AG04449 (cell line): ENCODE measurements at places on chromosomes 2 and 18.

DNA sequence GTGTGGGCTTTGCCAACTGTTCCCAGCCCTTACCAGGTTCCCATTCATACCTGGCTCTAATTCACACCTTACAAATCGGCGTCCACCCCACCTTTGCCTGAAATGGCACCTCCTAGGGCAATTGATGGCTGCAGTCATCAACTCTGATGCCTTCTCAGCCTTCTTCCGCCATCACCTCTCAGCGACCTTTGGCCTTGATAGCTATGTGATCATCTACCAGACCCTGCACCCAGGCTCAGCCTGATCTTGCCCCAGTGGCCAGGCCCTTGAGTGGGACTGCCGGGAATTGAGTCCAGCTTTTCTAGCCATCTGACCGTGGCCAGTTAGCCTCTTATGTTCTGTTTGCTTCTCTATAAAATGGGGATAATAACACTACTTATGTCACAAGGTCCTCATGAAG, 32.5 kb downstream of the PSD4 start:
- DNase-seq: no peak

DNA sequence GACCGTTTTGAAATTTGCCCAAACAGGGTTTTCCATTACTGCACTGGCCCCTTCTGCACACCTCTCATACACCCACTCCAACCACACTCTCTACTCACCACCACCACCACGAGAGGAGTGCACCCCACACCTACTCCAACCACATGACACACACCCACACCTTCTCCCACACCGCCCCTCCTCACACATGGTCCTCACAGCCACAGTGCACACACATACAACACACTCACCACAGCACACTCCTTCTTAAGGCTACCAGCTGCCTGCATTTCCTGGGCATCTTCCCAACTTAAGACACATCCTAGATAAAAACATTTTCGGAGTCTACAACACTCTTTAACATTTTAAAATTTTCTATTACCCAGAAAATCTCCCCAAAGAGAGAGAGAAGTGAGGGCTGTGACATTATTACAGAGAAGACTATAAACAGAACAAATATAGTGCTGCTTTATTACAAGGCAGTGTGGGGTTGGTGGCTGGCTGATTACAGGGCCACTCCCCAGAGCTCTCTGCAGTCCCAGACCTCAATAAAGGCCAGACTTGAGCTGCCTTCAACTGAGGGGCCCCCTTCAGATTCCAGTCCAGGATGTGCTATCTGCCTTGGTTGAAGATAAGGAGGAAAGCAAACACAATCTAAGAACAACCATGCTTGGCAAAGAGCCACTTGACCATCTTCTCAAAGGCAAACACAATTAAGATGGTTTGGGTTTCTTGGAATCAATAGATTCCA, 36.1 kb downstream of the NHEJ1 start:
- no peak for DNase-seq

DNA sequence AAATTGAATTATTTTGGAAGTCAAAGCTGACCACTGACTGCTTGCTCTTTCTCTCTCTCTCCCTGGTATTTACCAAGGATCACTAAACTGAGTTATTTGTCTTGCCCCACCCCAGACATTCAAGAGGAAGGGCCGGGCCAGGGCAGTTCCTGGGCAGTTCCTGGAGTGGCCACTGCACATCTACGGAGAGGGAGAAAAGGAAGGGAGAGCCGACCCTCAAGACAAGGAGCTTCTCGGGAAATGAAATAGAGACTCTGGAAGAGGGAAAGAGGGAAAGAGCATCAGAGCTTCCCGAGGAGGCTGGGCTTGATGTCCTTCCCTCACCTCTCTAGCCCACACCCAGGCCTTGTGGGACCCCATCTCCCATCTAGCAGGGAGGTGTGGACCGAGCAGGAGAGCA, 83.1 kb downstream of the SEPTIN10 start:
- no peak for DNase-seq

DNA sequence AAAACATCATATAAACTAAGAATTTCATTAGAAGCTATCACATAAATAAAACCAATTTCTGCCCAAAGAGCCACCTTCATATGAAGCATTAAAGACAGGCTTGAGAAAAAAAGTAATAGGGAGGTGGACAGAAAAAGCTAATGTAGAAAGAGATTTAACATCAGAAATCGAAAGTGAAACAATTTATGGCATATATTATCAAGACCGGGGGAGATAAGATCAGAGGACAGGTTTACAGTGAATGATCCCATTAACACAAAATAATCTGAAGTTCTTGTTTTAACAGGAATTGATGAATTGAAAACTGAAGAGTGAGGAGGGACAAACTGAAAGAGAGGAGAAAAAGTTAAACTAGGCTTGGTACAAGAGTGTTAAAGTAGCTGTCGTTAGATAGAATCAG, 786.3 kb upstream of the FSHR start:
- no peak for DNase-seq

- DNase-seq: no peak
Measured at GRCh38 chr2:215557701-215558100, 121.8 kb upstream of the FN1 start.
